Stimulated activated CD8-positive, alpha-beta memory T cell treated with anti-CD3 and anti-CD28 coated beads, Interleukin-4, amount 100 ng/mL, for 48 hours (primary cell): ENCODE measurements at places on chromosomes 3 and 15.

DNA sequence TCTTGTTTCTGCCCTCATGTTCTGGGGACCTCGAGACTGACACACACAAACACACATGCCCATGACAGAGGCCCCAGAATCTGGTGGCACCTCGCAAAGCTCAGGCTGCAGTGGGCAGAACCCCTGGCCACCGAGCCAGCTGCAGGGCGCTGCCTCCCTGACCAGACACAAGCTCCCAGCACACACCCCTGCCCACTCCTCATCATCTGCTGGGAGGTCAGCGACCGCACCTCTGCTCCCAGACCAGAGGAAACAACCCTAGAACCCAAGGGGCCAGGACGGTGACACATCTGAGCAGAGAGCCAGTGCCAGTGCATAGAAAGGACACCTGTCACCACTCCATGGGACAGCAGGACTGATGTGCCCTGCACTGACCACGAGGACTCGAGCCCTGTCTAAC is 43.2 kb downstream of the HMCES start:
- DNase-seq: no peak

- DNase-seq: no peak
Observed at GRCh38 chr15:95605098-95605497, 725.4 kb upstream of the NR2F2 start.

DNA sequence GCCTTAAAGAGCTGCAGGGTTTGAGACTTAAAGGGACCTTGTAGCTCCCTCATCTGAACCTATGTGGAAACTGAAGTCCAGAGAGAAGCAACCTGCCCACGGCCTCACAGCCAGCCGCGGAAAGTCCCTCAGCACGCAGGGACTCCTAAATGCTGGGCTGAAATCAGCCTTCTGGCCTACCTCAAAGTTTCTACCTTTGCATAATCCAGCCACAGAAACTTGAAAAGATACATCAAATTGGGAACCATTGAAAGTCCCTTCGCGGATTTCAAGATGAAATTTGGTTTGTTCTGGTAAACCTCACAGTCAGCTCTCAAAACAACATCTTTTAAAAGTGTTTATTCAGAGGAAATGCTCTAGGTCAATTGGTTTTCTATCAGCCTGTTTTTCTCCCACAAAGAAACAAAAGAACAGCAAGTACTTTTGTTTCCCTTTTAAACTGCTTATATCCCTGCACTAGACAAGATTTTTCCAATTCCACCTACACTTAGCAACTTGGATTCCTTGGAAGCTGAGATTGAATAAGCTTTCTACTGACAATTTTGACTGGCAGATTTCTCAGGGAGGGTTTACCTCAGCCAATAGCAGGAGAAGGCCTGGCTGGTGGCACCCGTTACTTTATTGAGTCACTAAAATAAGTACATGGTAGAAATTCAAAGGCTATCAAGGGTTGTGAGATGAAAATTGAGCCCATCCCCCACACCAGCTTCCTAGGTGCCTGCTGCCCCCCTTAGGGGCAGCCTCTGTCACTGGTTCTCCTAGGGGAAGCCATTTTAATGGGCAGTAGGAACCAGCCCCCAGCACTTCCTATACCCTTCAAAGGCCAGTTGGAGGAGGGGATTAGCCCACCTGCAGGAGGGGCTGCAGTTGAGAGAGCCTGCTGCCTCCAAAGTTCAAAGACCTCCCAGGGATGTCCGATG is 171.2 kb downstream of the ADAMTS17 start:
- peak; percentile 62 for DNase-seq

- no peak for DNase-seq
Observed at GRCh38 chr3:13687517-13687943, 138.6 kb downstream of the FBLN2 start.

DNA sequence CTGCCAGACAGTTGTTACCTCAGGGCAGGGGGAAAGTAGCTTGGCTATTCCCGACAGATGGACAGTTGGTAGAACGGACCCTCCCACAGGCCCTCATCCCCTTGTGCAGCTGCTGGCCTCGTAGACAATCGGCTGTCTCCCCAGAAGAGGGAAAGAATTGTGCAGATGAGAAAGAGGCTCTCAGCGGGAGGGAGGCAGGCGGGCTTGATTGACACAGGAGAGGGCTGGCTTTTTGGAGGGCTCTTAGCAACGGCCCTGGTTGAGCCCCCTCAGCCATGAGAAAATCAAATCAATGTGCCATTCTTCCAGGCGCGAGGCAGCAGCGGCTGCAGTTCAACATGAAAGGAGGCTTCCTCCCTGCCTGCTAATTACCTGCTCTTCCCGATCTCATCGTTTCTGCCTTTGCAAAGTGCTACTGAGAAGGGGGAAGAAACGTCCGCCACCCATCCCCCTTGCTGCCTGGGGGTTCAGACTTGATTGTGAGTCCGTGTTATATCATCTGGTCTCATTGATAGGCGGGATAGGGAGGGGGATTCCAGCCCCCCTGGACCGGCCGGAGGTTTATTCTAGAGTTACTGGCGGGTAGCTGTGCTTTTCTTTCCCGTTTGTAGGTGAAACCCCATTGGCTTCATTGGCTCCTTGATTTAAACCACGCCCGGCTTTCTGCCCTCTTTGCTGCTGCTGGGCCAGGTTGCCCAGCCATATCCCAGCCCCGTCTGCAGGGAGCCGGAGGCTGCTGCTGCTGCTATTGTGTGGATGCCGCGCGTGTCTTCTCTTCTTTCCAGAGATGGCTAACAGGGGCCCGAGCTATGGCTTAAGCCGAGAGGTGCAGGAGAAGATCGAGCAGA is at the start of gene TAGLN3:
TAGLN3 (plus strand) TSS at position 287 of the 848 bp plus-strand sequence; CDS start at position 788, 501 bp downstream.
- no peak for DNase-seq

GRCh38 chr3:107629566-107629965 is 106.8 kb downstream of the BBX start:
- no peak for DNase-seq

DNA sequence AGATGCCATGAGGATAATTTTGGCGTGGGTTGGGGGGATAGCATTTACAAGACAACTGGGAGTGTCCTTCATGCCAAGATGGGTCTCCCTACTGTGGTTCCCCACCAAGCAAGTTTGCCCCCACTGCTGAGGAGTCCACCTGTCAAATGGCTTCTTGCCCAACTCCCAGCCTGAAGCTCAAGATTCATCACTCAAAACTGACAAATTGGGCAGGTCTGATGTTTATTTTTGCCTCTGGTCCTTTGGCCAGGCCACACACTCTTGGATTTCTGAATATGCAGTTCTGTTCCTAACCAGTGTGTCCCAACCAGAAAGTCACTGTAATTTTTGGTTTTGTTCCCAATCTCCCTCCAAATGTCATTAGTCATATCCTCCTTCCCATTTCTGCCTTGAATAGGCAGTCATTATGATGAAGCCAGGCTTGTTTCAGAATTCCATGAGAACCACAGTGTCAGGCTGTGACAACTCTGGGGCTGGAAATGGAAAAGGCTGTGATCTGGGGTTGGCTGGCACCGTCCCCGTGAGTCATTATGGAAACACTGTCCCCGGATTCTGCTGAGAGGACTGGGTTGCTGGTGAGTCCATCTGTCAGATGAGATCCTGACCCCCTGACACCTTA is 29.3 kb upstream of the MEF2A start:
- no peak for DNase-seq

DNA sequence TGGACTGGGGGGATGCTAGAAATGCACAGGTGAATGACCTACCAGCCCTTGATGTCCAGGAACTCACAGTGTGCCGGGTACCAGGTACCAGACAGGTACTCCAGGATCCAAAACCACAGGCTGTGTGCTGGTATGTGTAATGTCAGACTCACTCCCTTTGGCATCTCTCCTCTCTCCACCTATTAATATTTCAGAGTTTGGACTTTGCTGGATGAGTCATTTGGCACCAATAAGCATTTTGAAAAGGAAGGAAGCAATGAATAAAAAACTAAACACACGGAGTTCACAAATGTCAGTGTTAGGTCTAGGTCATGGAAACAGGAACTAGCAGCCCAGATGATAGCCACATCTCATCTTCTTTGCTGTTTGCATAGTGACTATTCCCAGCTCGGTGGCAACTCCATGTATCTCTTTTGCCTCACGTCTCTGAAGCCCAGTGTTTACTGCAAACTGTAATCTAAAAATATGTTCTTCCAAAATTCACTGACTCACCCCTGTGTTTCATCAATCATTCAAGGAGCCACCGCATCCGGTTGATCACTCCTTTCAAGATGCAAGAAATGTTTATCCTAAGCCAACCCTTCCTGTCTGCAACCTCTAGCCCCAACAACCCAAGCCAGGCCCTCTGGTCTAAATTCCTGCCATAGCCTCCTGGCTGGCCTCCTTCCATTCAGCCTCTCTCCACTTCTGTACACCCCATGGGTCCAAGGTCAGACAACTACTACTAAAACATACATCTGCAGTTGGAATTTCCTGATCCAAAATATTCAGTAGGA is 8.4 kb downstream of the ITGB5 start:
- DNase-seq: peak; percentile 27

GRCh38 chr3:189975391-189975990 is 145.2 kb downstream of the P3H2 start:
- DNase-seq: no peak

DNA sequence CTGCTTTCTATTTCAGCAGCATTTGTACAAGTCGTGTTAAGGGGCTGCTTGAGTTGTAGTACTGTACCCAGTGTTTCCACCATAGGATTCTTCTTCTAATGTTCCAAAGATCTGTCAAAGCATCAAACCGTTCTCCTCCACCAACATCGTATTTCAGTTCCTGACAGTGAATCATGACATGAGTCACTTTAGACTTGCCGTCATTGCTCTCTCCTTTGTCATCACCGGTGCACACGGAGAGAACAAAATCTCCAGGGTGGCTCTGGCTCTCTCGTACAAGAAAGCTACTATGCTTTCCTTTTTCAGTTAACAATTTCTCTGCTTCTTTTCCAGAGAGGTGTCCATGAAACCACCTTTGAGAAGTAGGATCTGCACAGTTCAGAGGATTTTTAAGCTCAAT is 270.9 kb upstream of the CCDC54 start:
- no peak for DNase-seq

GRCh38 chr3:125054449-125055329 is 1.1 kb downstream of the HEG1 start:
- DNase-seq: no peak
